CD4-positive, alpha-beta T cell treated with Interleukin-2 at 100 ng/mL for 4 hours (primary cell): ENCODE measurements at places on chromosomes 13 and 19.

DNA sequence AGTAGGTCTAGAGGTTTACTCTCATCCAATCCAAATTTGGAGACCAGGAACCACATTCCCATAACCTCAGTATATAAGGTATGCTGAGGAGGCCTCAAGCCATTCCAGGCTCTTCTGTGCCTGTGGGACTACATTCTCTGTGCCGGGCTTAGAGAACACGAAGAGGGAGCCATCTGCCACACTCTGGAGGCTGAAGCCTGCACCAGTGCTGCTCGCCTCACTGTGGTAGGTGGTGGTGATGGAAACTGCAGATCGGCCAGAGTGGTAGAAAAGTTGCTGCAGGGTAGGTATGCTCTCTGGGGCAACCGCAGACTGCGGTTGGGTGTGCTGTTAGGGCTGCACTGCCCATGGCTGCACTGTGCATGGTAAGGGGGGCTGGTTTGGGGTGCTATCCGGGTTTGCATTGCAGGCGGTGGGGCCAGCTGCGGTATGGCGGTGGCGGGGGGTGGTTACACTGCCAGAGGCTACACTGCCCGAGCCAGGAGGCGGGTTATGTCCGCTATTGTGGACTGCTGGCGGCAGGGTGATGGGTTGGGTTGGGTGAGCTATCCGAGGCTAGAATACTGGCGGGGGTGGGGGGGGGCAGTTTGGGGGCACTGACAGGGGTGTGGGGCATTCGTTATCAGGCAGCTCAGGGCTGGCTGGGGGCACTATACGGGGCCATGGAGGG is 145.0 kb downstream of the TNFRSF19 start:
- DNase-seq = no peak

DNA sequence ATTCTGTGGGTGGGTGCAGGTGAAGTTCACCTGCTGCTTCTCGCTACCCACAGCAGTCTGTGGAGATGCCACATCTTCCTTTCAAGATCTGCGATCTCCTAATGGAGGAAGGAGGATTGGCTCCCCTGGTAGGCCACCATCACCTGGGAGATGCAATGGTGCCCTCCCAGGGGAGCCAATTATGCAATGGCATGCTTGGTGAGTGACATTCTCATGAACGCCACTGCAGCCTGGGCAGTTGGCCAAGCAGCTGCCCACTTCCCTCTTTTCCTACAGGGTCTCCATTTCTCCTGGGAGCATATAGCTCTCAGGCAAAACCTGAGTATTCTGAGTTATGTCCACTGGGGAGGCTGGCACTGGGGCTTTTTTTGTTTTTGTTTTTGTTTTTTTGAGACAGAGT is 83.5 kb upstream of the KCTD15 start:
- no peak for DNase-seq

DNA sequence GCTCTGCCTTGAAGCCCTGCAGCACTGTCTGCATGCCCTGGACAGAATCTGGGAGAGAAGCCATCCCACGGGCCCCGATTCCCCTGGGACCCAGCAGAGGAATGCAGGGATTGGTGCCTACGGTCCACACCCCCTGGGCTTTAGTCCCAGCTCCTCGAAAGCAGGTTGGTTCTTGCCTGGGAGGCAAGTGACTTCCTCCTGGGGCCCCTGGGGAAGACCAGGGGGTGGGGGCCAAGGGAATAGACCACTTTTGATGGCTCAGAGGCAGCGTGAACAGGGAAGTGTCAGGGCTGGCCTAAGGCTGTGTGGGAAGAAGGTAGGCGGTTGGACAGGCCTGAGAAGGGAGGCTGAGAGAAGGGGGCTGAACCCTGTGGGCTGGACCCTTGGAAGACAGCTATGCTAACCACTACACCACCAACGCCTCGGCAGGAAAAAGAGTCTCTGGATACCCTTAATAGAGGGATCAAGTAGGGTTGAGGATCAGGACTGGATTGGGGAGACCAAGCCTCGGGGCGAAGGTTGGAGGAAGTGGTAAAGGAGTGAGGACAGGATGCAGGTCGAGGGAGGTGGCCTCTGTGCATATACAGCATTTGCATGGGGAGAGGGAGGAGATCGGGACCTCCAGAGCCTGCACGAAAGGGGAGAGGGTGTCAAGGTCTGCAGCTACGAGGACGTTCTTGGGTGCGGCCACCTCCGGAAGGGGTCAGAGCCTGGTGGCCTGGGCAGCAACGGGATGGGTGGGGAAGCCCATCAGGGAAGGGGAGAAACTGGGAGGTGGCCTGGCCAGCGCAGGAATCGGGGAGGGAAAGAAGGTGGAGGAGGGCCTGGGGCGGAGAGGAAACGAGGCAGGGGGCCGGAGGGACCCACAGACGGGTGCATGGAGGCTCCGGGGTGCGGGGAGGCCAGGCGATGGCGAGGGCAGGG is 709 bp downstream of the DPP9 start:
- DNase-seq = no peak

DNA sequence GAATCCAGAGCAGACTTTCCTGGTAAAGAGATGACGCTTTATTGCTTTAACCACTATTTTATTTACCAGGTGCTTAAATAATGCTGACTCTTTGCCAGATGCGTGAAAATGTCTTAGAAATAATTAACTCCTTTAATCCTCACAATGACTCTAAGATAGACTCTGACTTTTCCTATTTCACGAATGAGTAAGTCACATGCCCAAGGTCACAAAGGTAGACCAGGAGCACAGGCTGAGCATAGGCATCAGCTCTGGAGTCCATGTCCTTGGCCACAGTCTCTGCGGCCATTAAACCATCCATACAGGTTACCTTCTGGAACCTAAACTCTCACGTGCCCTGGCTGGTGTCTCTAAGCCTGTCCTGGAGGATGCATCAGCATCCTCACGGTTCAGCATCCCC is 87.3 kb downstream of the ERCC5 start:
- DNase-seq = no peak

GRCh38 chr13:31530922-31531321 is 208.4 kb upstream of the RXFP2 start:
- no peak for DNase-seq

DNA sequence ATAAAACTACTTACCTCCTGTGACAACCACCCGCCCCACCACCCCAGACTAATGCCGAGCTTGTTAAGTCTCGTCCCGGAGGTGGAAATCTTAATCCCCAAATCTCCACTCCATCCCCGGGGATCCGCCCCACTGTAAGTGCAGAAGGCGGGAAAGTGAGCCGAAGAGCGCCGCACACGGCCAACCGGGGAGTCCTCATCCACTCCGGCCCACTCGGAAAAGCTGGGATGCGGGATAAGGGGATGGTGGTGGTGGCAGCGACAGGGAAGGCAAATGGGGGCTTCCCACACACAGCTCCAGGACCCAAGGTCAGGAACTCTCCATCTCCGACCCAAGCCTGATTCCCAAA is 621 bp downstream of the FBL start:
- no peak for DNase-seq

GRCh38 chr19:18223860-18224524 is 2.2 kb downstream of the PDE4C start:
- DNase-seq = no peak

DNA sequence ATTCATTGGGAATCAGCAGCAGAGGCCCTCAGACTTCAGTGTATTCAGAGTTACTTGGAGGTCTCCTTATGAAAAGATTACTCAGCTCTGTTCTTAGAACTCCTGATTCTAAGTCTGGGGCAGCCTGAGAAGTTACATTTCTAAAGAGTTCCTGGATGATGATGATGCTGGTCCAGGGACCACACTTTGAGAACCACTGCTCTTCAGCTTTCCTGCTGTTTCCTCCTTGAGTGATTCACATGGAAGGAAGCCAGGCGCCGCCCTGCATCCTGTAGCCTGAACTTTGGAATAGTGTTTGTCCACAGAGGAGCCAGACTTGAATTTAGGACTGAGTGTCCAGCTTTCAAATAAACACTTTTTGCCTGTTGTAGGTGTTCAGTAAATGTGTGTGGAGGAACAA is 2.9 kb downstream of the CEBPG start:
- no peak for DNase-seq

- DNase-seq = no peak
Measured at GRCh38 chr13:49342454-49342853, 94.7 kb downstream of the CDADC1 start.

- DNase-seq = no peak
Measured at GRCh38 chr19:49135686-49136085, 16.3 kb downstream of the PPFIA3 start.
